ENCODE measurements at places on chromosomes 5 and 9. TPM values are rescaled to one million over a fixed set of nuclear protein-coding genes. Genes with fewer than 3 reads are reported as not detected.

Gene INVS
- 22.2 TPM for total RNA-seq

GRCh38 chr9:100066539-100066938 lies 32.3 kb downstream of the ERP44 start:
- H3K4me1 ChIP-seq: no peaks in the 10 kb centered on the region
- H3K27ac ChIP-seq: peak overlapping the region; percentile 2
- DNase-seq: no peak
- H3K36me3 ChIP-seq: no peaks in the 10 kb centered on the region

GRCh38 chr9:88660611-88661010 lies 125.6 kb downstream of the NXNL2 start:
- H3K4me1 ChIP-seq: no peaks in the 10 kb centered on the region
- H3K36me3 ChIP-seq: no peaks in the 10 kb centered on the region
- H3K27ac ChIP-seq: no peak overlapping the region
- DNase-seq: no peak

GRCh38 chr9:72326641-72327040 lies 38.4 kb downstream of the ZFAND5 start:
- H3K36me3 ChIP-seq: no peaks in the 10 kb centered on the region
- H3K4me3 ChIP-seq: no peak overlapping the region
- DNase-seq: no peak
- no peaks in the 10 kb centered on the region for H3K27me3 ChIP-seq
- peaks cover 4% of the 10 kb centered on the region for H3K4me1 ChIP-seq

GRCh38 chr5:61808909-61809308 lies 476.9 kb downstream of the ZSWIM6 start:
- no peaks in the 10 kb centered on the region for H3K36me3 ChIP-seq
- no peak overlapping the region for H3K27ac ChIP-seq
- no peak for DNase-seq
- H3K27me3 ChIP-seq: no peaks in the 10 kb centered on the region
- H3K4me3 ChIP-seq: no peak overlapping the region
- H3K4me1 ChIP-seq: no peaks in the 10 kb centered on the region

DNA sequence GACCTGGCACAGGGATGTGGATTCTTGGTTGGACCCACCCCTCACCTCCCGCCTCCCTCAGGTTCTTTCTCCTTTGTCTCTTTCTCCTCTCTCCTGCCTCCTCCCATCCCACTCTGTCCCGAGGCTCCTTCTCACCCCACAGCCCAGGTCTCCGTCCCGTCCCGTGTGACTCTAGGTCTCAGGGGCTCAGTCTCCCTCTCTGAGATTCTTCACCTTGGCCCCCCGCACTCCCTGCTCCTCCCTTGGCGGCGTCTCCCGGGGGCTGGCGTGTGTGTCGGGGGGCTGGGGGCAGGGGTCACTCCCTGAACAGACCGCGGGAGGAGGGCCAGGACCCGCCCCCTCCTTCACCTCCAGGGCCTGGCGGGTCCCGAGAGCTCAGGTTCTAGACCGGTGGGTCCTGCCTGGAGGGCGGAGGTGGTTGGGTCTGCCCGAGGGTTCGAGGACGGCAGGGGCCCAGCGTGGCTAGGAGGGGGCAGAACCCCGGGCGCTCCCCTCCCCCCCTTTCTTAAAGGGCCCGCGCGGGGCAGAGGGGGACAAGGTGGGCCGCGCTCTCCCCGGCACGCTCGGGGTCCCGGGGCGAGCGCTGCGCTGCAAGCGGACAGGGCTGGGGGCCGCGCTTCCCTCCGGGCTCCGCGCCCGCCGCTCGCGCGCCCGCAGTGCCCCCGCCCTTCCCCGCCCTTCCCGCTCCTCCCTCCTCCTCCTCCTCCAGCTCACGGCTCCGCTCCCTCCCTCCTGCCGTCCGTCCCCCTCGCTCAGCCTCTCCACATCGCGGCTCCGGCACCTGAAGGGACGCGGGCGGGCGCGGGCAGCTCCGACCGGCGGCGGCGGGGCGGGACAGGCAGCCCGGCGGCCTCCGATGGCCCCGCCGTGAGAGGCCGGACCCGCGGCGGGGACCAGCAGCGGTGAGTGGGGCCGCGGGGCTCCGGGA lies at the start of gene PSD2:
PSD2 (plus strand) TSS at position 735 of the 928 bp plus-strand sequence. CDS start 13,633 bp downstream, outside the sequence.
- peak within 1 kb of the TSS; percentile 30 for H3K4me3 ChIP-seq
- no peak for DNase-seq
- H3K4me1 ChIP-seq: peaks cover 13% of the 10 kb centered on the region

DNA sequence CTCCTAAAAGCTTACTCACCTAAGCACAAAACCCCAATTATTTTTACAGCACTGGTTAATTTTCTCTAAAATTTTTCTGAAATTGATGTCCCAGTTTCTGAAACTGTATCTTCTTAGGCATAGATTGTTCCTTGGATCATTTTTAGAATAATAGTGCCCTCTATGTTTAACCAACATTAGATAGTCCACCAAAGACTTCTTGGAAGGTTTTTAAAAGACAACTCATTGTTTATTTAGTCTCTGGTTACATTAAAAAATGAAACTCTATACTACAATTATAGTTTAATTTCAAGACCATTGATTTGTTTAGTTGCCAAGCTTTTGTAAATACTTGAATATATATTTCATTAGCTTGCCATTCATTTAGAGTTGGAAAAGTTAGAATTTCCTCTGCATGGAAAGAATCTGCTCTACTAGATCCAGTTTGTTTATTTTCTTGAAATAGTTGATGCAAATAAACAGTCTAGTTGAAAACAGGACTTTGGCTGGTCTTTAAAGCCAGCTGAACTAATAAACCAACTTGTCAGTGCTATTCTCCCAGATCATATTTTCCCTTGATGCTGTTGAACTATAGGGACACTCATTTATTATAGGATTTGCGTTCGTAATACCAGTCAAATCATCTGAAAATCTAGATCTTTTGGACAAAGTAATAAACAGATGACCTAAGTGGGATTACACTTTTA lies 990.5 kb downstream of the TLE1 start:
- no peak overlapping the region for H3K27ac ChIP-seq
- H3K4me3 ChIP-seq: no peak overlapping the region
- no peaks in the 10 kb centered on the region for H3K4me1 ChIP-seq
- no peaks in the 10 kb centered on the region for H3K27me3 ChIP-seq

DNA sequence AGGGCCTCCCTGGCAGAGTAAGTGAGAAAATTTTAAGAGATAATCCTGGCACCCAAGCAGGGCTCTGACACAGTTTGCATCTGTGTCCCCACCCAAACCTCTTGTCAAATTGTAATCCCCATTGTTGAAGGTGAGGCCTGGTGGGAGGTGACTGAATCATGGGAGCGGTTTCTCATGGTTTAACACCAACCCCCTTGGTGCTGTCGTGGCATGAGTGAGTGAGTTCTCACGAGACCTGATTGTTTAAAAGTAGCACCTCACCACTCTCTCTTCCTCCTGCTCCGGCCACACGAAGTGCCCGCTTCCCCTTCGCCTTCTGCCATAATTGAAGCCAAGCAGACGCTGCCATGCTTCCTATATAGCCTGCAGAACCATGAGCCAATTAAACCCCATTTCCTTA lies 80.1 kb downstream of the FBXW11 start:
- no peak overlapping the region for H3K27ac ChIP-seq
- no peak for DNase-seq

DNA sequence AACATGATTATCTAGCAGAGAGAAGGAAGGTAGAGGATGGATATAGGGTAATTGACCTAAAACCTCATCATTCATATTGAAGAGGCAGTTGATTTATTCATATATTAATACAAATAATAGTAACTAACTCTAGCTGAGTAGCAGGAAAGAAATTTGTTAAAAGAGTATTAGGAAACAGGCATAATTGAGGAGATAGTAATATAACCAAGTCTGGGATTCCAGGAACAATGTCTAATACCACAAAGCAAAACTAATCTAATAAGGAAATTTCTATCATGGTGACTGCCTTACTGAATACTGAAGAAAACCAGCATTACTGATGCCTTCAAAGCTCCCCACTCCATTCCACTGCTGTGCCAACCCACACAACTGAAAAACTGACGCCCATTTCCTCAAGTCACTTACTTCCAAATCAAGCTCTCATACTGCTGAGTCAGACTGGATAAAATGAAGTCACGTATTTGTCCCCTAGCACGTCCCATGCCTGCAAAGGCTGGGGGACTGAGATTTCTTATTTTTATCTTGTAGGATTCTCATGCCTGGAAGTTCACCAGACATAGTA lies 153.9 kb downstream of the SMC2 start:
- no peaks in the 10 kb centered on the region for H3K4me1 ChIP-seq
- H3K27ac ChIP-seq: no peak overlapping the region
- no peak overlapping the region for H3K4me3 ChIP-seq
- H3K27me3 ChIP-seq: no peaks in the 10 kb centered on the region
- DNase-seq: no peak

GRCh38 chr5:148986636-148987035 lies 76.2 kb downstream of the SH3TC2 start:
- H3K4me1 ChIP-seq: no peaks in the 10 kb centered on the region
- H3K36me3 ChIP-seq: no peaks in the 10 kb centered on the region
- H3K27me3 ChIP-seq: no peaks in the 10 kb centered on the region
- DNase-seq: no peak
- H3K4me3 ChIP-seq: no peak overlapping the region

DNA sequence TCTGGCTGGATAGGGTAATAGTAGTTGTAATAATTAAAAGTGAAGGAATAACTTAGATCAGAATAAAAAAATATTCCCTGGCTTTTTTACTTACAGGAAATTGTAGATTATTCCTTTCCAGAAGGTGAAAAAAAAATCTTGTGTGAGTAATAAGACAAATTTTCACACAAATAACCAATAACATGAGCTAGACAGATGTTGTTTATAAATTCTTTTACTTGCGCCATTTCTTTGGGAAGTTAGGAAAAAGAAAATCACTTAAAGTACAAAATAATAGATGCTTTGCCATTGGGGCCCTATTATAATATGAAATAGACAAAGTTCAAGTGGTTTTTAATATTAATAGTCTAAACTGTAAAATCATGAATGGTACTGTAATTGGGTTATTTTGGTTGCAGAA lies 204.1 kb downstream of the ARRDC3 start:
- DNase-seq: no peak
- H3K27ac ChIP-seq: no peak overlapping the region
- no peaks in the 10 kb centered on the region for H3K4me1 ChIP-seq
- no peaks in the 10 kb centered on the region for H3K36me3 ChIP-seq

DNA sequence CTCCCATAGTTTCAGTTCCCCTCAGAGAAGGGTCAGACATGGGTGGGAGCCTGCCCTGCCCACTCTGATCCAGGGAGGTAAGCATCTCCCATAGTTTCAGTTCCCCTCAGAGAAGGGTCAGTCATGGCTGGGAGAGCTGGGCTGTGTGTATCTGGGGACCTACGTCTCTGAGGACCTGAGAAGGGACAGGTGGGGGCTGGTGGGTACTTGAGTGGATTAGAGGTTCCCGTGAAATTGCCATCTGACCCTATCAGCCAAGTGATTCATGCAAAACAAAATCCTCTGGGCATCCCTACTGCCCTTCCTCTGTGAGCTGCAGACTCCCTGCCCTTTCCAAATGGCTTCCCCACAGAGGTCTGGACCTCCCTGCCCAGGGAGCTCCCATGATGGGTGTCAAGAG lies 3.9 kb downstream of the ENHO start:
- H3K4me3 ChIP-seq: no peak overlapping the region
- H3K4me1 ChIP-seq: no peaks in the 10 kb centered on the region
- no peak for DNase-seq
- H3K27me3 ChIP-seq: no peaks in the 10 kb centered on the region
- no peaks in the 10 kb centered on the region for H3K36me3 ChIP-seq
- no peak overlapping the region for H3K27ac ChIP-seq

DNA sequence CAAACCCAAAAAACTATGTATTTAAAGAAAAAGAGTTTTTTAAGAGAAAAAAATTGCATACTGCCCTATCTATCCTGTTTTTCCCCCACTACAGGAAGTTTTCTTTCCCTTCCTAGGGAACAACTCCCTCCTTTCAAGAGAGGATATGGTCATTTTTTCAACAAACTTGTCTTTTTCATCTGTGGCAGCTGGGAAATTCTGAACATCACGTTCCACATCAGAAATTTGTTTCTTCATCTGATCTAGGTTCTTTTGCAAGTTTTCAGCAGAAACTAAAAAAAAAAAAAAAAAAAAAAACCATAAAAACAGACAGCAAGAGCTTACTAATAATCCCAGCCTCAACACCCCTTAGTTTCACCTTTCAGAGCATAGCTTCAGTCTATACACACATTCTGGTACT lies 38.5 kb downstream of the PCDHGC5 start:
- peak overlapping the region; percentile 77 for H3K27ac ChIP-seq
- no peak for DNase-seq
- H3K4me3 ChIP-seq: no peak overlapping the region
- no peaks in the 10 kb centered on the region for H3K27me3 ChIP-seq
- peaks cover 51% of the 10 kb centered on the region for H3K4me1 ChIP-seq

Gene SPINK1
- not detected for total RNA-seq

- H3K27me3 ChIP-seq: peaks cover 8% of the 10 kb centered on the region
- no peak for DNase-seq
- H3K4me3 ChIP-seq: no peak overlapping the region
- no peak overlapping the region for H3K27ac ChIP-seq
- no peaks in the 10 kb centered on the region for H3K4me1 ChIP-seq
- no peaks in the 10 kb centered on the region for H3K36me3 ChIP-seq
Measured at GRCh38 chr9:122168356-122168755, 8.6 kb downstream of the MORN5 start.

DNA sequence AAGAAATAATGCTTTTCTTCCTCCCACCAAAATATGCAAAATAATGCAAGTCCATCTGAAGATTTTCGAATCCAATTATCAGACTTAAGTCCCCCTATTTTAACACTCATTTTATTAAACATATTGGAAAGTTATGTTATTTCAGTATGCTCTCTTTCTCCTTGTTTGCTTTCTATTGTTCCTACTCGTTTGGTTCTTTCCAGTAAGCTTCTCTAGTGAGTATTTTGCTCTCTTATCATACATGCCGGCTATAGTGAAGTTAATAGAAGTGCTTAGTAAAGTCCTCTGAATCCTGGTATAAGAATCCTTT lies 517 bp downstream of the ALDH1A1 start:
- peaks cover 32% of the 10 kb centered on the region for H3K4me1 ChIP-seq
- H3K4me3 ChIP-seq: peak overlapping the region; percentile 49
- no peaks in the 10 kb centered on the region for H3K36me3 ChIP-seq

Data from upper lobe of right lung (tissue), 1 donor.